ENCODE measurements at places on chromosomes 2 and 18.

GRCh38 chr2:16038621-16039020, 98.3 kb downstream of the MYCN start:
- DNase-seq: no peak

DNA sequence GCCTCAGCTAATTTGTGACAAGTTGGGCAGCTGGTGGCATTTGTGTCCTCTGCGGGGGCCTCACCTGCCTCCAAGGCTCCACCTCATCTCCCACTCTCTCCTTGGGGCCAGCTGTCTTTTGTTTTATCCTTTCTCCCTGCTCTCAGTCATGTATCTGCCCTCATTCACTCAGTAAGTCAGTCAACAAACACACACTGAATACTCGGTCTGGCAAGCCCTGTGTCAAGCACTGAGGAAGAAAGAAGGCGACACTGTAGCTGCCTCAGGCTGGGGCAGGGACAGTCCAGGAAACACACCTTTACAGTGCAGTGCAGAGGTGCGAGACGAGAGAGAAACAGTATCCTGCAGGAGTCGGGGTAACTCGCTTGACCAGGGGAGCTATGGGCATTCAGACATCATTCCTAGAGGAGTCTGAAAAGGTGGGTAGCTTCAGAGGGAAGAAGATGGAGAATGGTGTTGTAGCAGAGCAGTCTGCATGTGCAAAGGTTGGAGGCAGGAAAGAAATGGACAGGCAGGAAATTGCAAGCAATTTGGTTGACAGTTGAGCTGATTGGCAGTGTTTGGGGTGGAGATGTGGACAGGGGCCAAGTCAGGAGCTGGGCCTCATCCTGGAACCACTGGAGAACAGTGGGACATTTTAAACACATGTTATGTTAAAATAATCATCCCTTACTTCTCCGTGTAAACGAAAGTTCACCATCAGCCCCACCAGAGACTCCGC, 34.9 kb downstream of the SCTR start:
- DNase-seq: no peak

- DNase-seq: no peak
These were observed 36.4 kb upstream of the PHLPP1 start for GRCh38 chr18:62678847-62679485.

- peak; percentile 72 for DNase-seq
These were observed 236.3 kb upstream of the FSIP2 start for GRCh38 chr2:185502351-185502750.

DNA sequence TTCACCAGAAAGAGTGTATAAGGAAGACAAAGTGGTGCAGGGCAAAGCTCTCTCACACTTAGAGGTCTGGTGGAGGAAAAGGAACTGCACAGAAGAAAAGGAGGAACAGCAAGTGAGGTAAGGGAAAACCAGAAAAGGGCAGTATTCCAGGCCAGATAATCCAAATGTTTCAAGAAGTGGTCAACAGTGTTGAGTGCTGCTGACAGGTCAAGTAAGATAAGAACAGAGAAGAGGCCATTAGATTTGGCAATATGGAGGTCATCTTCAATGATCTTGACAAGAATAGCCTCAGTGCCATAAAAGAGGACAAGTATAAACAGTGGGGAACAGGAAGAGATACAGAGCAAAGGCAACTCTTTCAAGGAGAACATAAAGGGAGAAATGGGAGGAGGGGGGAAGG, 15.0 kb downstream of the ADD2 start:
- no peak for DNase-seq

Measured in NCI-H446 treated with DMSO at 0.1 percent for 48 hours (cell line).